ENCODE measurements at places on chromosomes 1 and 21.

DNA sequence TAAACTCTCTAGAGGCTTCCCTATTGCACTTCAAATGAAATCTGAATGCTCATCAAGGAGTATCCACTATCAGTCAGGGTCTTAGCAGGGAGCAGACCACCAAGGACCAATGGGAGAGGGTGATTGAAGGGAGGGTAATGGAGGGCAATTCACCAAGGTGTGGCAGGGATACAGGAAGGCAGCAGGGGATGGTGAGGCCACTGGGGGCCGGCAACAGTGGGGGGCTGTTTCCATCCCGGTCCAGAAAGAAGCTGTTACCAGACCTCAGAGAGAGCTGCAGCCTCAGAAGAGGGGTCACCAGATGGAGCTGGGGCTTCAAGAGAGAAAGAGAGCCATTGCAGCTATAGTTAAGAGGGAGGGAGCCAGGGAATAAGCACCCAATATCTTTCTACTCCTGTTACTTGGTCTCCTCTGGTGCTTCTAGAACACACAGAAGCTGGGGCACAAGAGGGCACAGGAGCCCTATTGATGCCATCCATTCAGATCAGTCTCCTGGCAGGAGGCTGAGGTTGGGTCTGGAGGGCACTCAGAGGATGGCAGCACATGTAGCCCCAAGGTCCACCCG lies 417.6 kb downstream of the PTPRU start:
- DNase-seq, result no peak

GRCh38 chr1:160009081-160009480 lies 22.7 kb downstream of the PIGM start:
- no peak for DNase-seq

GRCh38 chr1:62295921-62296491 lies 23.2 kb downstream of the KANK4 start:
- no peak for DNase-seq

DNA sequence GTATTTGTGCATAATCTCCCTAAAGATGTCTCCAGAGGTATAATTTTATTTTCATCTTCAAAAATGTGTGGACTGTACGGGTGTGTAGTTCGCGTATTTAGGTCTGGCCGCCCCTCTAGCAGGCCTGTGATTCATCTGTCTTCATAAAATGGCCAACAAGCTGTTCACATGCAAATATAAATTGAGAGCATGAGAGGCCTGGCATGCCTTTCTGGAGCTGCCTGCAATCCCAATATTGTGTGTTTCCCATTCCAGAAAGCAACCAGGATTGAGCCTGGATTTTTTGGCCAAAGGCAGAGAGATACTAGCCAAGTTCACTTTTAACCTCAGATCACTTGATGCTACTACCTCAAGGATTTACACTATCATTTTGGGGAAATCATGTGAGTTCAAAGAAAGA lies 197.2 kb downstream of the NFIA start:
- DNase-seq, result no peak

DNA sequence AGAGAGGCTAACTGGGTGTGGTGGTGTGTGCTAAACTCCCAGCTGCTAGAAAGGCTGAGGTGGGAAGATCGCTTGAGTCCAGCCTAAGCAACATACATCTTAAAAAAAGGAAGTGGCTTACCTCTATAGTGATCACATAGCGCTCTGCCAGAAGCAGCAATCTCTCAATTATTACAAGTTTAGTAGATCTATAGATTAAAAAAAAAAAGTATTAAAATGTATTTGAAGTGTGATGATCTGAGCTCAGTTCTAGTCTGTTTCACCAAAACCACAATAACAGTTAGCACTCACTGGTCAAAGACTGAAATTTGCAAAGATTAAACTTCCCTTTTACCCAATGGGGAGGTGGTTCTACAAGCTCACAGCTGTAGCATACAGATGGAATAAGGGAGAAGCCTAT lies 76.3 kb downstream of the USP24 start:
- DNase-seq, result peak; percentile 25

DNA sequence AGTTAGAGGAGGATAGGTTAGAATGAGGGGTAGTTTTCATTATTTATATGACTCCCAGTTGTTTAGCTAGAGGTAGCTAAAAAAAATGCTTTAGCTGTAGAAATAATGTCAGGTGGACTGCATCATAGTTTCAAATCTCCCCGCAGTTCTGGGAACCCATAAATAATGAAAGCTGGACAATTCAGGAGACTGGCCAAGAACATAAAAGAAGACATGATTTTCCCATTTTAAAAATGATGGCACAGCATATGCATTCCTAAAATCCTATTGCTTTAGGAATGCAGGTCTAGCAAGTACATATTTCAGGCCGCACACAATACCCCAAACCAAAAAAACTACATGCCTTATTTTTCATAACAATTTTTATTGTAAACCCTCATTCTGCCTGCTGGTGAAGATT lies 143.3 kb downstream of the CTH start:
- DNase-seq, result no peak

DNA sequence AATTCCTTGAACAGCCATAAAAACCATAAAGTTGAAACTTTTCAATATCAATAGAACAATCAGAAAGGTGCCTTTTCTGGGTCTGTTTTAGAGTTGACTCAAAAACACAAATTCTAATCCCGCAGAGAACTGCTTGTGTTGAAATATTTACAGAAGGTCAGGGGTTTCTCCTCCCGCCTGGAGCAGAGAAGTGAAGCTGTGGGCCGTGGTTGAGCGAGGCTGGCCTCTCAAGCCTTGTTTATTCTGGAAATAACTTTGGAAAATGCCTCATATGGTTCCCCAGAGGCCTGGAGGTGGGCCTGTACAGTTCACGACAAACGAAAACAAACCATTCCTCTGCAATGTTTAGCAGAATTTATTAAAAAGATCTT lies 90.8 kb upstream of the ERRFI1 start:
- no peak for DNase-seq

- no peak for DNase-seq
Measured at GRCh38 chr1:200542162-200542561, 78.4 kb downstream of the KIF14 start.

- no peak for DNase-seq
Measured at GRCh38 chr1:37731312-37732019, 33.5 kb downstream of the EPHA10 start.

GRCh38 chr1:157371826-157372225 lies 180.5 kb downstream of the FCRL5 start:
- no peak for DNase-seq

DNA sequence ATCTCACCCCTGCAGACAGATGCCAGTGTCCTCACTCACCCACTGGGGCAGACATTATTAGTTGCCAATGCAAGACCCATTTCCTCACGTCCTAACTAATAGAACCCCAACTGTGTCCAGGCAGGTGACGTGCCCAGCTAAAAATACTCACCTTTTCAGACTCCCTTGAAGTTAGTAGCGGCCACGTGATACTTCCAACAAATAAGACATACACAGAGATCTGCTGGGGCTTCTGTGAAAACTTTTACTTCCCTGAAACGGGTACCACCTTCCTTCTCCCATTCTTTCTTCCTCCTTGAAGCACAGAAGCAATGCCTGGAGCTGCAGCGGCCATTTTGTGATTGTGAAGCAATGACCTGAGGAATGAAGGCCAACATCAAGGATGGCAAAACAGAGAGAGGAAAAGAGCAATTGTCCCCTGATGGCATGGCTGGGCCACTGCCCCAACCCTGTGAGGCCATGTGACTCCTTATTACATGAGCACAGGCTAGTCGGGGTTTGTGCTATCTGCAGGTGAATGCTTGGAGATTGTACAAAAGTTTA lies 74.4 kb upstream of the TMPRSS2 start:
- no peak for DNase-seq

DNA sequence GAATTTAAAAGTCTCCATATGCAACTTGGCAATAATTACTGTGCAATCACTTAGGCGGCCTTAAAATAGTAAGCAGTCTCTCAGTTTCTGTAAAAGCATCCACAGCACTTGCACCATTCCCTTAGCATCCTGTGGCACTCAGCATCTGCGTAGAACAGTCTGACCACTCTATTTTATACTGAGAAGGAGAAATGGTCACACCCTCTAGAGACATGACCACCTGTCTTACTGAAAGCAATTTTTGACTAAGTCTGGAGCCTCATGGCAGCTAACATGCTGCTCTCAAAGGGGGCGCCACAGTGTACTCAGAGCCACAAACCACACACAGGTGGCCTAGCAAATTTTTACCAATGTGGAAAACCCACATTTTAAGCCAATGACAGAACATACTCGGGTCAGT lies 62.0 kb downstream of the KCNK1 start:
- DNase-seq, result no peak

- no peak for DNase-seq
Measured at GRCh38 chr1:220222939-220223338, 49.3 kb downstream of the RAB3GAP2 start.

DNA sequence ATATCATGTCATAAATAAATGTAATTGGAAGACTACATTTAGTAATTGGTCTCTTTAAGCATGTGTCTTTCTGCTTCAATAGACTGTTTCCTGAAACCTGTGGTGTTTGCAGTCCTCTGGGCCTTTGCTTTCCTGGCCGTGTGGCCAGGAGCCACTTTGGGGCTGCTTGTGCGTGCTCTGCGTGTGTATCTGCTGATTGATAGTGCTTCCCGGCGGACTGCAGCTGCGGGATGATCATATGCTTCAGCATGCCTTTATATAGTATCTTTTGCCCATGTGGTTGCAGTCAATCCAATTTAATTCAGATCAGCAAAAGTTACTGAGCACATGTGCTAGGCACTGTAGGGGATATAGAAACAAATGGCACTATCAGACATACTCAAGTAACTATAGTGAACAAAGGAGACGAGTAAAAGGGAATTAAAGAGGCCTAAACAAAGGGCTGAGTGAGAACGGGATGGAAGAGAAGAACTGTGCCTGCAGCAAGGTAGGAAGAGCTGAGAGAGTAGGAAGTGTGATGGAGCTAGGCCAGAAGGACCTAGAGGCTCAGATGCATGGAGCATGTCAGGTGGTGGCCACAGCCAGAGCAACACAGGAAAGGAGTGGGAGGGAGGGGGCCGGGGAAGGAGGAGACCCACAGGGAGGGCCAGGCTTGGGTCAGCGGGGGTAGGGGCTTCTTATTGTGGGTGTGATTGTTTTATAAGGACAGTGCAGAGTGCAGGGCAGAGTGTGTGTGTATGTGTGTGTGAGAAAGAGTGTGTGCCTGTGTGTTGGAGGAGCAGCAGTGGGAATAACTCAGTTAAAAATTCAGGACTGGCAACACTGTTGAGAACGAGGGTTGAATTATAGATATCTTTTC lies 27.2 kb upstream of the TTF2 start:
- no peak for DNase-seq

- no peak for DNase-seq
Measured at GRCh38 chr21:40020651-40021050, 153.4 kb downstream of the PCP4 start.

GRCh38 chr1:3465091-3465934 lies 10.8 kb downstream of the ARHGEF16 start:
- DNase-seq, result no peak

DNA sequence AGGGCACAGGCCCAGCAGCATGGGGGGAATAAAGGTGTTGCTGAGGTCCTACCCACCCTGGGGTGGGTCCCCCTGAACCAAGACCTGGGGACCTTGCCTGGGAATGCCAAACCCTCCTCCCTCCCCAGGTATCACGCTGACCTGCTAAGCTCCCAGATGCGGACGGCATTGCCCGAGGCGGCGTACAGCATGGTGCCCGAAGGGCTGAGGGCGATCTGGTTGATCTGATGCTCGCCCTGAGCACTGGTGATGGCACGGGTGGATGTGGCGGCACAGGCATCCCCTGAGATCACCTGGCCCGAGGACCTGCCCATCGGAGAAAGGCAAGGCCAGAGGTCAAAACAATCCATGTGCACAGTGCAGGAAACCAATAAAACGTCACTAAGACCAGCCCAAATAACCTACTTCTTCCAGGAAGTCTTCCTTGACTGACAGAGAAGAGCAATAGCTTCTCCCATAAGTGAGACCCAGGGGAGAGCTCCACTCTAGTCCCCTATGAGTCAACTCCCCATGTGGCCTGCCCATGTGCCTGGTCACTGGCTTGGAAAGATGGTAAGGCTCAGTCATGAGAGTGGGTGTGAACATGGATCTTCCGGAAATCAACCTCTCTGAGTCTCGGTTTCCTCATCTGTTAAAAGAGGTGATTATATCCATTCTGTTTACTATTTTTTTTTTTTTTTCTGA lies 46.3 kb downstream of the KIF21B start:
- DNase-seq, result no peak

- DNase-seq, result no peak
Measured at GRCh38 chr1:152535774-152536173, 21.5 kb downstream of the CRCT1 start.

GRCh38 chr1:184225283-184226099 lies 161.3 kb upstream of the C1orf21 start:
- DNase-seq, result no peak

DNA sequence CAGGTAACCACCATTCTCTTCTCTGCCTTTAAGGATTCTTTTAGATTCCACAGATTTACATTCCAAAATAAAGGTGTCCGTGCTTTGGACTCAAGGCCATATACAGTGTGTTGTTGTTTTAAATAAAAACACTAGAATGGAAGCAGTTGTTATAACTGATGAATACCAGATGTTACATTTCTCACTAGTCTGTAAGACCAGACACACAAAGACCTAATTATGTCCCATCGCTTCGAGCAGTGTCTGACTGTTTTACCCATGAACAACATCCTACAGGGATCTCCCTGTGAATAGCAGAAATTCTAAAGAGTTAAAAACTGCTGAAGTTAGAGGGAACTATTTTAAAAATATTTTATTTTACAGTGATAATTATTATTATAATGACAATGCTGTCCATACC lies 574.7 kb upstream of the ZP4 start:
- DNase-seq, result no peak

DNA sequence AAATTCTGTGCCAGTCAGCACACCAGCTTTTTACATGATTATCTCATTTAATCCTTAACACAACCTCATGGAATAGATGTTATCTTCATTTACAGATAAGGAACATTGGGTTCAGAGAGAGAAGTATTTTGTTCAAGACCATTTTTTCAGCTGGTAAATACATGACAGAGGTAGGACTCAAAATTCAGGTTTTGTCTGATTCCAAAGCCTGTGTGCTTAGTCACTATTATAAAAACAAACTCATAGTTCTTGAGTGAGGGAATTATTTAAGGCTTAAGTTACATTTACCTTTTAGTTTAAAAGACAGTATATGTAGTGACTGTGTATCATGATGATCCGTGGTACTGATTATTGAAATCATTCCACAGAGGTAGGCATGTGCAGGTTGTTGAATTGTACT lies 125.2 kb downstream of the MAGI3 start:
- DNase-seq, result no peak

GRCh38 chr1:29876902-29877301 lies 640.6 kb downstream of the PTPRU start:
- DNase-seq, result no peak

GRCh38 chr1:38833146-38833545 lies 26.4 kb downstream of the RRAGC start:
- DNase-seq, result no peak

DNA sequence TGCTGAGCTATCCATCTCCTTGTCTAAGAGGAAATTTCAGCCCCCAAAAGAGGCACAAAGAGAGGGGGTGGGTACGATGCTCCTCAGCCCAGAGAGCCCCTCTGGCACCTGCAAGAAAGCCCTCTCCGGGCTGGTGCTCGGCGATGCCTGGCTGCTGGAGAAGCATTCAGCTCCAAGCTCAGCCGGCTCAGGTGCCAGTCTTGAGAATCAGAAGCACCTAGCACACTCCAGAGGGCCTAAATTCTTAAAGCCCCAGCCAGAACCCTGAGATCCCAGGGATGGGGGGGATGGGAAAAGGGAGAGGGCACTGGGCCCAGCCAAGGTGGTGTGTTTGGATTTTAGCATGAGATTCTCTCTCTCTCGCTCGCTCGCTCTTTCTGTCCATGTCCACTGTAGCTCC lies 2.9 kb downstream of the GRIK3 start:
- no peak for DNase-seq
